Activated T-helper 17 cell treated with anti-CD3 and anti-CD28 coated beads, Interleukin-2, amount 50 U/mL, for 72 hours (primary cell): ENCODE measurements at places on chromosomes 3 and 15.

GRCh38 chr15:25051399-25052154 is 96.8 kb downstream of the SNRPN start:
- ATAC-seq = no peak

GRCh38 chr3:107833722-107834416 is 257.0 kb downstream of the CD47 start:
- ATAC-seq = no peak

DNA sequence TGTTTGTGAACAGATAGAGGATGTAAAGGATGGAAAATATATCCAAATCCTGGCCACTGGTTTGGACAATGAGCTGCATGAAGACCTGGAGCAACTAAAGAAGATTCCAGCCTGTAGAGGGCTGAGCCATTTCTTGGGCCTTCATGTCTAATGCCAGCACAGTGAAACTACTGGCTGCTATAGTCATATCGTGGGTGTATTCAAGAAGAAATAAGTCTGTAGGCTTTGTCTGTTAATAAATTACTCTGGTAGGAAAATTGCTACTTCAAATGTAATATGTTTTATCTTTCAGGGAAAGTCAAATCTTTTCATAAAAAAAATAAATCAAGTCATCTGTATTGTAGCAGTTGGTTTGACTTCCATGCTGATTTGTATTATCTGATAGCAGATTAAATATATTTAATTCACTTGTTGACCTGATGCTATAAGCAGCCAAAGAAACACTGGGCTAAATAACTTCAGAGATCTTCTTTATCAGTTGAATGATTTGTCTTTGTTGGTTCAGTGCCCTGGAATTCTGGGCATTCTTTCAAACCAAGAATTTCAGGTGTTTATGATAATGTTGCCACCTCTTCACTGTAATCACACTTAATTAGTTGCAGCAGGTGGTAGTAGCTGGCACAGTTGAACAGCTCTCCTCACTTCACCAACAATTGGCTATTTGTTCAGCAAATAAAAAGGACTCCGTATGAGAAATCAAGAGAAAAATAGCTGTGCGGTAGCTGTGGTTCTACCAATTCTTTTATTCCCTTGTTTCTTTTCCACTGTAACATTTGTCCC is 1109.5 kb downstream of the NSUN3 start:
- no peak for ATAC-seq

GRCh38 chr3:13385373-13385965 is 34.7 kb downstream of the NUP210 start:
- no peak for ATAC-seq

GRCh38 chr15:40714144-40714543 is 19.2 kb downstream of the RAD51 start:
- ATAC-seq = no peak

- no peak for ATAC-seq
These were observed 327 bp upstream of the CCDC13 start for GRCh38 chr3:42773409-42773751.

GRCh38 chr3:64927689-64928088 is 239.9 kb upstream of the ADAMTS9 start:
- no peak for ATAC-seq

GRCh38 chr15:62868507-62868906 is 174.0 kb upstream of the TPM1 start:
- no peak for ATAC-seq

DNA sequence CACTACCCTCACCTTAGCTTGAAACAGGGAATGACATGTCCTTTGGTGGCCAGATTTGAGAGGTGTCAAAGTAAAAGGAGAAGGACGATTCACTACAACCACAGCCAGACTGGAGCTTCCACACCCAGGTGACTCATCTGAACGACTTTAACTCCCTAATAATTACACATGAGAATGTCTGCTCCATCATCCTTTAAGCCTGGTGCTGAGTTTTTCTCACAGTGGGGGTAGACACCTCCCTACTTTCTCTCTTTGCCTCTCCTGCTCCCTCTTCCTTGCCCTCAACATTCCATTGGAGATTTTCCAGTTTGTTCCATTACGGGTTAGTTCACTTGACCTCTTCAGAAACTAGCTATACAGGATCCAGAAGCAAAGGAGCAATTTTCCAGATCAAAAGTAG is 154.3 kb upstream of the BHLHE40 start:
- peak; percentile 5 for ATAC-seq

GRCh38 chr3:15305359-15305844 is 27.0 kb downstream of the SH3BP5 start:
- ATAC-seq = no peak

DNA sequence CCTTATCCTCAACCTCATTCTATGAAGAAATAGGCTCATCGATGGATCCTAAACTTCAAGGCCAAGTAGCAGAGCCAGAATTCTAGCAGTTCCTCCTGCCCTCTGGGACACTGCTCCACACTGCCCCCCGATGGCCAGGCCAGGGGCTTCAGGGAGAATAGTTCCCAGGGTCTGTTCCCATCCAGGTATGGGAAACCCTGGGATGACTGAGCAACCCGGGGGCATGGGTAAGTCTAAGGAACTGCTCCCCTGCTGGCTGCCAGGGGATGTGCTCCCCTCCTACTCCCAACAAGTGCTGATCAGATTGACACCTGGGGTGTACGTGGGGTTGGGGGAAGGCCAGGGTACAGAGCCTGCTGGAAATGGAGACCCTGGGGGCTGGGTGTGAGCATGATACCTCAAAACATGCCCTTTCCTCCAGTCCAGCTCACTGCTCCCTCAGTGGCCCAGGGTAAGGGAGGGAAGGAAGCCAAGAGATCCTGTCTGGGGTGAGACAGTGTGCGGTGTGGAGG is 7.6 kb downstream of the ULK3 start:
- ATAC-seq = peak; percentile 61

- ATAC-seq = no peak
These were observed 304.8 kb downstream of the EPHB1 start for GRCh38 chr3:135099734-135100355.

- ATAC-seq = no peak
These were observed 58.5 kb downstream of the LIPC start for GRCh38 chr15:58490086-58490887.

GRCh38 chr3:46065294-46065705 is 38.0 kb upstream of the XCR1 start:
- ATAC-seq = peak; percentile 91

GRCh38 chr15:57321973-57322601 is 54.2 kb upstream of the CGNL1 start:
- no peak for ATAC-seq

GRCh38 chr3:71421820-71422566 is 161.5 kb downstream of the FOXP1 start:
- peak; percentile 78 for ATAC-seq

GRCh38 chr3:80355144-80355543 is 587.3 kb upstream of the ROBO1 start:
- ATAC-seq = no peak

- ATAC-seq = no peak
These were observed 33.4 kb upstream of the CHRM5 start for GRCh38 chr15:33934921-33935320.

GRCh38 chr15:85652457-85652856 is 142.3 kb downstream of the KLHL25 start:
- ATAC-seq = no peak

DNA sequence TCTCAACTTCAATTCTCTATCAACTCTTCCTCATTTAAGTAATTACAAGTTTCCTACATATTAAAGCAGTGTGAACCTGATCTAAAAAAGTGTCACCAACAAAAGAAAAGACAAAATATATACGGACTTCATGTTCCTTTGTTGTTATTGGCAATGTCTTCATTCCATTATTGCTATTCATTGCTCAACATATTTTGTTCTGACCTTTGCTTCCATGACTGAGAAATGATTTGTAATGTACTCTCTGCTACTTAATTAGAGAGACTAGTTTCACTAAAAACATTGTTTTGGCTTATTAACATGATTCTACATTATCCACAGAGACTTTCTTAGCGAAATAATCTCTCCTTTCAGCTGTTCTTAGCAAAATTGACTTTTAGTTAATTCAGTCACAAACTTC is 657.2 kb upstream of the ROBO1 start:
- ATAC-seq = no peak

DNA sequence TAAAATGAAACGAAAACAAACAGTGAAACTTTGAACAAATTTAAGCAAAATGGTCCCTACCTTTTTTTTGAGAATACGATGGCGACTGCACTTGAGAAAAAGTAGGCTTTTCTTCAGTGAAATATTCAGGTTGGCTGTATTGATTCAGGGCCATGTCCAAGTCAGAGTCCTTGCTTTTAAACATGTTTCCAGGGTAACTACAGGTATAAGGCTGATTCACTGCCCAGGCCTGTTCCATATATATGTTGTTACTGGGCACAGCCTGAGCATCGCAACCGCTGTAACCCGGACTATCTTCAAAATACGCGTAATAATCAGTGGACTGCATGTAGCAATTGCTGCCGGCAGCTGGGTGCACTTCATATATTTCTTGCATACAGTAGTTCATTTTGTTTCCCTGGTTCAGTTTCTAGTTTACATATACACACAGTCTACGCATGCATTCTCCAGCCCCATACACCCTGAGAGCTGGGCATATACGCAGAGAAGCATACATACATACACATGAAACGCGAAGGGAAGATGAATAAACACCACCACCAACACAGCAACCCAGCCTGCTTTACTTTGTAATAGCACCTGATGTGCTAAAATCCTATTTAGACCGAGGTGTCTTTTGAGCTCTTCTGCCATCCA is 220.0 kb downstream of the NR1D2 start:
- ATAC-seq = no peak

DNA sequence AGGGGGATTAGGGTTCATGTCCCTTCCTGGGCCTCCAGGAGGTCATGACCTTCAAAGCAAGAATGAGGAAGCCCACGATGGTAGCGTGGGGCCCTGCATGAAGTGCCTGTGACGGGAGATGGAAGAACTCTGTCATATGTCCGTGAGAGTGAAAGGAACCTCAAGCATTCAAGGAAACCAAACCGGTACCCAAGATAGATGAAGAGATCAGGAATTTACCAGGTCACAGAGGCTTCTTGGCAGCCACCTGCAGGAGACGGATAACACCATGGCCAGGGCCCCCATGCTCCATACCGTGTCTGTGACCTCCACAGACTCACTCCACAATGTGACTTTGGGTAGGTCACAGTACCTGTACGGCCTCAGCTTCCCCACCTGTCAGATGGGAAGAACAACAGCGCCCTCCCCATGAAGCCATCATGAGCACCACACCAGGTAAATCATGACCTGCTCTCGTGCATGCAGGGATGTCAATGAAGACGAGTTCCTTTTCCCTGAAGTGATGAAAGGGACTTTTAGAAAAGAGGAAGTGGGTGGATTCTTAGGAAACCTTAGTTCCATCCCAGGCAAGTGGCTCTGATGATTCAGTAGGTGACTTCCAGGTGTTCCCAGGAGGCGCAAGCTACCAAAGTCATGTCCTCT is 23.3 kb upstream of the CYP11A1 start:
- ATAC-seq = peak; percentile 38

- ATAC-seq = no peak
These were observed 27.8 kb downstream of the DPH3 start for GRCh38 chr3:16236856-16237393.

GRCh38 chr3:78848392-78849288 is 919.2 kb downstream of the ROBO1 start:
- no peak for ATAC-seq

- ATAC-seq = no peak
These were observed 163.4 kb downstream of the KLF13 start for GRCh38 chr15:31489801-31490646.

DNA sequence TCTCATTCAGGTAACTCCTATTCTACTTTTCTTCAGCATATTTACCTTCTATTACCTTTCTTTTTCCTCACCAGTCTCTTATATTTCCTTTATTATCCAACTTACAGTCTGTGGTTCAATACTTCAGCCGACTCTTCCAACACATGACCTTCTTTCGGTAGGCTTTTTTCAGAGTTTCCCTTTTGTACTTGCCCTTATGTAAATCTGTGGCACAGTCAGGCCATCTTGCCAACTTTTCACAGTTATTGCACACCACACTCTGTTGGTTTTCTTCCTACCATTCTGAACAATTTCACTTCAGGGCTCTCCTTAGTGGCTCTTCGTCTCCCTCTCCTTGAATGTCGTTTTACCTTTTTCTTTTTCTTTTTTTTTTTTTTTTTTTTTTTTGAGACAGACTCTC is 427.8 kb downstream of the LPP start:
- no peak for ATAC-seq

- peak; percentile 90 for ATAC-seq
These were observed 902 bp downstream of the P2RY13 start for GRCh38 chr3:151328298-151328995.

GRCh38 chr3:127404221-127405009 is 116.6 kb upstream of the PRR20G start:
- ATAC-seq = no peak

DNA sequence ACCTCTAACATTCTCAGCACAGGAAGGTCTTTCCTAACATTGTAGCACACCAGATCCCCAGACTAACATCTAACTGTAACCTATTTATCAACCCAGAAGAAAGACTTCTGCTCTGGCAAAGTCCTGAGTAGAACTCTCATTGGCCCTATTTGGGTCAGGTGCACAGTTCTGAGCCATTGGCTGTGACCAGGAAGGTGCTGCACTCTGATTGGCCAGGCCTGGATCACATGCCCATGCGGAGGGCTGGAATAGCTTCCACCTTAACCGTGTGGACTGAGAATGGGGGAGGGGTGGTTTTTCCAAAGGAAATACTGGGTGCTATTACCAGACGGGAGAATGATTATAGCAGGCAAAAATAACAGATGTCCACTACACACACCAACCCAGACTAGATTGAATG is 11.5 kb downstream of the FEZF2 start:
- no peak for ATAC-seq

DNA sequence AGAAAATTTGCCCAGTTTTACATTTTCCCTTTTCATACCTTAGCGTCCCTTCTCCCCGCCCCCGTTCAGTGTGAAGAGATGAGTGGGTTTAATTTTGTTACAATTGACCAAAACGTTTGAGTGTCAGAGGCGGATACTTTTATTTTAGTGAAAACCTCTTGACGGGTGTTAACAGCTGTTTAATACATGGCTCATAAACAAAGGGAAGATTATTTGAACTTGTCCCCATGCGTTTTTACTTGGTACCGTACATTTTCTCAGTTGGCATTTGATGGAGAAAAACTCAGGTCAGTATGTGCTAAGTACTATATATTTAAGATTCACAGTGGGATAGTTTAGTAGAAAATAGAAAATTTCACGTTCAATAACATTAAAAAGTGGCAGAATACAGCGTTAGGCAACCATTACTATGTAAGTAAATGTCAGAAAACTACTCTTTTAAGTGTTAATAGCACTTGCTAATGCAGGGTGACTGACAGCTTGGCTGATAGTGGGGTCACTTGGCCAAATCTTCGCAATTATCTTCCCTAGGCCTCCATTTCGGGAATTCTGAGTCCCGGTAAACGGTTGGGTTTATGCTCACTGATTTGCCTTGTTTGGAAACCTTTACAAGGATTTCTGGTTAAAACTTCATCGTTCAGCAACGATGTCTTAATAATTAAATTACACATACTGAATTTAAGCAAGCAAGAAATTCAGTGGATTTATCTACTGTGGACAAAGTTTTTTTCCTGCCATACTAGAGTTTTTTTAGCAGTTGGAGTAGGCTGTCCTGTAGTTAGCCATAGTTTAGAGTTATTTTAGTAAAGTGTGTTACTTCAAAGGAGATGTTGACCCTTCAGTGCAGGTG is 4.8 kb downstream of the CHD2 start:
- no peak for ATAC-seq

GRCh38 chr3:10983219-10983916 is 9.2 kb upstream of the SLC6A1 start:
- ATAC-seq = peak; percentile 56
